Chondrocyte (in vitro differentiated cells): ENCODE measurements at places on chromosomes 13 and 19.

GRCh38 chr19:18789883-18790565 lies 1.1 kb downstream of the COMP start:
- peaks cover 3% of the 10 kb centered on the region for H3K36me3 ChIP-seq
- peak overlapping the region; percentile 72 for H3K4me3 ChIP-seq
- H3K27ac ChIP-seq, result no peak overlapping the region

DNA sequence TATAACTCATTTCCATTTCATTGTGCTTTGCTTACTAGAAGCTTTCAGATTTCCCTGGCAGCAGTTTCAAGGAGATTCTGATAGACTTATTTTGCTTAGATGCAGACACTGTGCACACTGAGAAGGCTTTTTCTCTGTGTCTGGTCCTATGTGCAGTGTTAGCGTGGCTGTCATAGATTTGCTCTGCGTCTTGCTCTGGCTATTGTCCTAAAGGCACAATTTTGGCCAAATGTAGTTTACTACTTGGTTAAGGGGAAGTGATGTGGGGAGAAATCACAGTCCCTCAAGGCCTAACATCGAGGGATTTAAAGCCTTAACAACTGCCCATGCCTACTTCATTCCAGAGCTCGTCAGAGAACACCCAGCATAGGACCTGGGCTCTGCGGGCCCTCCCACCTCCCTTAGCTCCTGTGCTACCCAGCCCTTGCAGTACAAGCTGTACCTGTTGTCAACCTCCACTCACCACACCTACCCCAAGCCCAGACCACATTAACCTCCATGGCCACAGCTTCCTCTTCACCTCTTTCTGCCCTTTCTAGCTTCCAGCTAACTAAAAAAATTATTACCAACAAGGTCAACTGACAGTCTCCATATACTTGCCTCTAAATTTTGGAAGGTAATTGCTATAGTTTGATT lies 38.9 kb upstream of the KATNAL1 start:
- no peak overlapping the region for H3K27ac ChIP-seq
- no peaks in the 10 kb centered on the region for H3K36me3 ChIP-seq
- H3K27me3 ChIP-seq, result no peaks in the 10 kb centered on the region
- no peak for DNase-seq
- H3K4me1 ChIP-seq, result peaks cover 14% of the 10 kb centered on the region

GRCh38 chr13:110254151-110254679 lies 52.7 kb downstream of the COL4A1 start:
- H3K4me3 ChIP-seq, result no peak overlapping the region
- H3K36me3 ChIP-seq, result peaks cover 26% of the 10 kb centered on the region
- H3K4me1 ChIP-seq, result peaks cover 72% of the 10 kb centered on the region
- peak overlapping the region; percentile 94 for H3K27ac ChIP-seq
- no peaks in the 10 kb centered on the region for H3K27me3 ChIP-seq

GRCh38 chr19:17877696-17878095 lies 6.0 kb downstream of the SLC5A5 start:
- peaks cover 2% of the 10 kb centered on the region for H3K4me1 ChIP-seq
- no peak for DNase-seq
- no peak overlapping the region for H3K4me3 ChIP-seq
- H3K27me3 ChIP-seq, result peaks cover 26% of the 10 kb centered on the region
- H3K27ac ChIP-seq, result no peak overlapping the region

GRCh38 chr13:28655561-28655960 lies 3.4 kb upstream of the POMP start:
- H3K4me1 ChIP-seq, result peaks cover 42% of the 10 kb centered on the region
- no peaks in the 10 kb centered on the region for H3K27me3 ChIP-seq
- H3K27ac ChIP-seq, result peak overlapping the region; percentile 17
- no peak for DNase-seq
- no peak overlapping the region for H3K4me3 ChIP-seq

DNA sequence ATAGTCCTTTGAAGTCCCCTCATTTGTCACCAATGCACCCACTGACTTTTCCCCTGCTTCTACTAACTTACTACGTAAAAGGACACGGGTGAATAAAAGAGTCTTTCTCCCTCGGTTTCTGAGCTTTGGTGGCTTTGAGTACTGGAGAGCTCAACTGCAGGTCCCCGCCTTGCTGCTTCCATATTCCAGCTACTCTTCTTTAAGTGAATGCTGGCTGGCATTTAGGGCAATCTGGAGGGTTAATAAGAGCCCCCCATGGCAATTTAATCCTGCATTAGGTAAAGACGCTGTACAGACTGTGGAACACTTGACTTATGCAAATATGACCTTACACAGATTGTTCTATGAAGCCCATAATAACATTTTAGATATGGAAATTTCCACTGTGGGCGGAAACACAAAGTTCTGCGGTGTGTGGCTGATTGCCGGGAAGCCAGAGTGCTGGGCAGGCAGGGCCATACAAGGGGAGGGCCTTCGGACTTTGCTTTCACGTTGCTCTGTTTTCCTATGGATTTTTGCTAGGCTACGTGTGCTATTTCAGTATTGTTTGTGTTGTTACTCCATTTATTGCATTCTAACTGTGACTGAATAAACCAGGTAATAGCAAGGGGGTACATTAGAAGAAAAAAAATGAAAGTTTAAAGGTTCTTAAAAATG lies 97.5 kb downstream of the SLC10A2 start:
- H3K27me3 ChIP-seq, result peaks cover 6% of the 10 kb centered on the region
- H3K4me3 ChIP-seq, result no peak overlapping the region
- DNase-seq, result no peak
- no peak overlapping the region for H3K27ac ChIP-seq
- H3K36me3 ChIP-seq, result no peaks in the 10 kb centered on the region
- H3K4me1 ChIP-seq, result no peaks in the 10 kb centered on the region

DNA sequence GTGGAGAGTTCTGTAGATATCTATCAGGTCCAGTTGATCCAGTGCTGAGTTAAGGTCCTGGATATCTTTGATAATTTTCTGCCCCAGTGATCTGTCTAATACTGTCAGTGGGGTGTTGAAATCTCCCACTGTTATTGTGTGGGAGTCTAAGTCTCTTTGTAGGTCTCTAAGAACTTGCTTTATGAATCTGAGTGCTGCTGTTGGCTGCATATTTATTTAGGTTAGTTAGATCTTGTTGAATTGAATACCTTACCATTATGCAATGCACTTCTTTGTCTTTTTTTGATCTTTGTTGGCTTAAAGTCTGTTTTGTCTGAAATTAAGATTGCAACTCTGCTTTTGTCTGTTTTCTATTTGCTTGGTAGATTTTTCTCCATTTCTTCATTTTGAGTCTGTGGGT lies 15.4 kb downstream of the AP1M1 start:
- H3K4me3 ChIP-seq, result no peak overlapping the region
- no peak for DNase-seq
- H3K4me1 ChIP-seq, result peaks cover 14% of the 10 kb centered on the region
- H3K27me3 ChIP-seq, result no peaks in the 10 kb centered on the region
- peaks cover 48% of the 10 kb centered on the region for H3K36me3 ChIP-seq

- no peaks in the 10 kb centered on the region for H3K27me3 ChIP-seq
- H3K4me1 ChIP-seq, result peaks cover 12% of the 10 kb centered on the region
Observed at GRCh38 chr13:59842507-59842906, 321.2 kb downstream of the DIAPH3 start.

GRCh38 chr13:109209526-109209925 lies 576.9 kb downstream of the IRS2 start:
- peaks cover 29% of the 10 kb centered on the region for H3K4me1 ChIP-seq
- no peaks in the 10 kb centered on the region for H3K36me3 ChIP-seq
- no peak overlapping the region for H3K27ac ChIP-seq
- no peak overlapping the region for H3K4me3 ChIP-seq
- no peak for DNase-seq

- no peak for DNase-seq
- H3K4me3 ChIP-seq, result no peak overlapping the region
- no peaks in the 10 kb centered on the region for H3K27me3 ChIP-seq
Observed at GRCh38 chr19:50005428-50005827, 19.7 kb downstream of the VRK3 start.

- peaks cover 33% of the 10 kb centered on the region for H3K4me1 ChIP-seq
- no peak for DNase-seq
Observed at GRCh38 chr13:64457976-64458375, 2772.2 kb downstream of the PCDH9 start.

DNA sequence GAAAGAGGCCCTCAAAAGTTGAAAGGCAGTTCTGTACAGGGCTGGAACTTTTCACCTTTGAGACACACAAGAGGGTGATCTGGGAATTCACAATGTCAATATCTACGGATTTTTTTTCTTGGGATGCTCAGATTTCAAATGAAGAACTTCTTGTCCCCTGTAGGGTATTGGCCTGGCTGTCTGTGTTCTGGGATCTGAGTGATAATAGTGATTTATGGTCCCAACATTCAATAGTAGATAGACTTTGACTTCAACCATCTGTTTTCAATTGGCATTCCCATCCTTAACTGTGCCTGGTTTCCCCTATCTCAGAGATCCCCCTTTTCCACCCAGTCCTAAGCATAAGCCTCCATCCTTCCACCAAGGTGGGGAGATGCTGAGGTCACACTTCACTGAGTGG lies 274.1 kb downstream of the COG6 start:
- H3K36me3 ChIP-seq, result peaks cover 6% of the 10 kb centered on the region
- H3K27ac ChIP-seq, result no peak overlapping the region
- H3K4me1 ChIP-seq, result no peaks in the 10 kb centered on the region
- no peak overlapping the region for H3K4me3 ChIP-seq

GRCh38 chr13:41701676-41702075 lies 244.3 kb downstream of the RGCC start:
- H3K27ac ChIP-seq, result no peak overlapping the region
- H3K27me3 ChIP-seq, result no peaks in the 10 kb centered on the region
- DNase-seq, result no peak
- H3K4me3 ChIP-seq, result no peak overlapping the region
- H3K36me3 ChIP-seq, result peaks cover 4% of the 10 kb centered on the region

GRCh38 chr13:78317030-78317429 lies 286.3 kb downstream of the POU4F1 start:
- no peak for DNase-seq
- no peaks in the 10 kb centered on the region for H3K36me3 ChIP-seq
- H3K27me3 ChIP-seq, result peaks cover 2% of the 10 kb centered on the region

GRCh38 chr19:15296353-15296752 lies 36.0 kb downstream of the BRD4 start:
- no peak for DNase-seq
- H3K4me1 ChIP-seq, result peaks cover 96% of the 10 kb centered on the region
- no peaks in the 10 kb centered on the region for H3K27me3 ChIP-seq
- peak overlapping the region; percentile 39 for H3K4me3 ChIP-seq
- H3K27ac ChIP-seq, result peak overlapping the region; percentile 95

DNA sequence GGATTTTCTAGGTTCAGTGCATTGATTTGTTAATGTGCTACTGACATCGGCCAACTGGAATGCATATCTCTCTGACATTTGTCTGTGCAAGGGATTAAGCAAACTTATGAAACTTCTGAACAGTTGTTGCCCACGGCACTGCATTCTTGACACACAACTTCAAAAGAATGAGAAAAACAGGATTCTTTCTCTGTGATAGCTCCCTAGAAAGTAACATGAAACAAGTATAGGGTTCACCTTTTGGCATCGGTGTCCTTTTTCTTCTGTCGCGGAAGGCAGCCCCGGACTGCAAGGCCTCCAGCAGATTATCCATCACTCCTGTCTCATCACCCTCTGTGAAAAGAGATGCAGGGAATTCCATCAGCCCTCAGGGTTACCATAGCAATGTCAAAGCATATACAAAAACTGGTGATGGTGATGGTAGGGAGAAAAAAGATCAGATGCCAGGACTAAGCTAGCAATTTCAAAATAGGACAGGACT lies 389.2 kb downstream of the DIAPH3 start:
- H3K4me3 ChIP-seq, result no peak overlapping the region
- peak overlapping the region; percentile 86 for H3K27ac ChIP-seq
- H3K36me3 ChIP-seq, result no peaks in the 10 kb centered on the region
- DNase-seq, result no peak
- peaks cover 34% of the 10 kb centered on the region for H3K4me1 ChIP-seq

DNA sequence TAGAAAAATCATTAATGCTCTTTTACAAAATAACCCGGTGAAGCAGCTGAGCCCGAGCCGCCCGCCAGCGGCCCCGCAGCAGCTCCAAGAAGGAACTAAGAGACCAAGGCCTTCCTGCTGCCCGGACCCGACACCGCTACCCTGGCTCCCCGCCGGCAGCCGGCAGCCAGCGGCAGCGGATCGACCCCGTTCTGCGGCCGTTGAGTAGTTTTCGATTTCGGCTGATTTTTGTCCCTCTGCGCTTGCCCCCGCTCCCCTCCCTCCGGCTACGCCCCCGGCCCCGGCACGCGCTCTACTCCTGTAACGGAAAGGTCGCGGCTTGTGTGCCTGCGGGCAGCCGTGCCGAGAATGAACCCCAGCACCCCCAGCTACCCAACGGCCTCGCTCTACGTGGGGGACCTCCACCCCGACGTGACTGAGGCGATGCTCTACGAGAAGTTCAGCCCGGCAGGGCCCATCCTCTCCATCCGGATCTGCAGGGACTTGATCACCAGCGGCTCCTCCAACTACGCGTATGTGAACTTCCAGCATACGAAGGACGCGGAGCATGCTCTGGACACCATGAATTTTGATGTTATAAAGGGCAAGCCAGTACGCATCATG lies at the start of gene PABPC3:
Gene PABPC3 (plus strand): TSS at position 286 of the 603 bp plus-strand sequence. CDS start 63 bp downstream, at position 349.
- no peak within 1 kb of the TSS for H3K4me3 ChIP-seq
- no peak within 1 kb of the TSS for H3K27ac ChIP-seq
- H3K27me3 ChIP-seq, result peaks cover 27% of the 10 kb centered on the region
- no peak for DNase-seq
